Suppressor macrophage treated with lipopolysaccharide for 1 hour (primary cell): ENCODE measurements at places on chromosomes 3 and 15.
A peak's percentile ranks its signal among the peaks of the same experiment; 100 is the strongest.

DNA sequence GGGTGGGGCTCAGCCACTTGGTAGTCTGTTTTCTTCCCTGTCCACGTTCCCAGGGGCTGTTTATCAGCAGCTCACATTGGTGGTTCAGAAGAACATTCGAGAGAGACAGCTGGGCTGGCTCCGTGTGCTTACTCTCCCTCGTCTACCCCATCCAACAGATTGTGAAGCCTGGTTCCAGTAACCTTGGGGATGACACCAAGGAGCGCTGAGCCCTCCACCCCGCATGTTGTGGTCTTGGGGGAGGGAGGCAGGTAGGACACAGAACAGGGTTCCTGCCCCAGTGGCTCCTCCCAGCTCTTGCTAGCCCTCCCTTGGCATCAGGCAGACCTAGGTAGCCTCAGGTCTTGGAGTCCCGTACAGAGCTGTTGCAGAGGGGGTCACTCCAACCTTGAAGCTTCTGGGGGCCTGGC, 33.1 kb downstream of the KLF13 start:
- no peak for DNase-seq

- peak; percentile 96 for DNase-seq
These were observed 43.3 kb downstream of the ADPGK start for GRCh38 chr15:72740219-72740618.

DNA sequence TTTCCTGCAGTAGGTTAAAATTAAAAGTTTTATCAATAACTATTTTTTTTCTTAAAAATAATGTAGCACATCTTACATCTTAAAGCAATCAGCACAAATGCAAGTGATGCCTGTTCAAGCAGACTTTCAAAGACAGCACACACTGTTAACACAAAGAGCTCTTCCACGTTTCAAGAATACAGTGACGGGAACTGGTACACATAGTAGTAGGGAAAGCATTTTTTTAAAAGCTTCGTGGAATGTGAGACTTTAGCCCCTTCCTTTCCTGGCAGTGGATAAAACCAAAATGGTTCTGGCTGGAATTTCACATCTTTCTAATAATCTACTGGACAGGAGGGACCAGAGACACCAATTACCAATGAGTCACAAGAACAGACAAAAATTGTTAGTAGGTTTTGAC, 33.5 kb upstream of the SLC2A2 start:
- DNase-seq, result no peak

GRCh38 chr15:27742751-27743477, 356.2 kb downstream of the OCA2 start:
- DNase-seq, result no peak

GRCh38 chr3:150061288-150062024, 90.8 kb upstream of the PFN2 start:
- DNase-seq, result no peak

GRCh38 chr3:119098619-119099222, 47.2 kb upstream of the TEX55 start:
- peak; percentile 49 for DNase-seq

DNA sequence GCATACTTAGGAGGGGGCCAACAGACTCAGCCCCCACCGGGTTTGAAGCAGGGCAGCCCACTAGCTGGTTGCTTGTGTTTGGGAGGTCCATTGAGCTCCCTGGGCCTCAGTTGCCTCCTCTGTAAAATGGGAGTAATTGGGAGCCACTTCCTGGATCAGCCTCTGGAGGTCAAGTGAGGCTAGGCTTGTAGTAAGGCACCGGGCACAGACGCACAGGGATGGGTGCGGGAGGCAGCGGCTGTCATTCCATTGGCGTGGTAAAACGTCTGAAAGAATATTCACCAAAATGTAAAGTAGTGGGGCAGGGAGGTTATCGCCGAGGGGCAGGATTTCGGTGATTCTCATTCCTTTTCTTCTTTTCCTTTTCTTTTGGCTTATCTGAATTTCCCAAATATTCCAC, 64.6 kb downstream of the TLE3 start:
- no peak for DNase-seq

DNA sequence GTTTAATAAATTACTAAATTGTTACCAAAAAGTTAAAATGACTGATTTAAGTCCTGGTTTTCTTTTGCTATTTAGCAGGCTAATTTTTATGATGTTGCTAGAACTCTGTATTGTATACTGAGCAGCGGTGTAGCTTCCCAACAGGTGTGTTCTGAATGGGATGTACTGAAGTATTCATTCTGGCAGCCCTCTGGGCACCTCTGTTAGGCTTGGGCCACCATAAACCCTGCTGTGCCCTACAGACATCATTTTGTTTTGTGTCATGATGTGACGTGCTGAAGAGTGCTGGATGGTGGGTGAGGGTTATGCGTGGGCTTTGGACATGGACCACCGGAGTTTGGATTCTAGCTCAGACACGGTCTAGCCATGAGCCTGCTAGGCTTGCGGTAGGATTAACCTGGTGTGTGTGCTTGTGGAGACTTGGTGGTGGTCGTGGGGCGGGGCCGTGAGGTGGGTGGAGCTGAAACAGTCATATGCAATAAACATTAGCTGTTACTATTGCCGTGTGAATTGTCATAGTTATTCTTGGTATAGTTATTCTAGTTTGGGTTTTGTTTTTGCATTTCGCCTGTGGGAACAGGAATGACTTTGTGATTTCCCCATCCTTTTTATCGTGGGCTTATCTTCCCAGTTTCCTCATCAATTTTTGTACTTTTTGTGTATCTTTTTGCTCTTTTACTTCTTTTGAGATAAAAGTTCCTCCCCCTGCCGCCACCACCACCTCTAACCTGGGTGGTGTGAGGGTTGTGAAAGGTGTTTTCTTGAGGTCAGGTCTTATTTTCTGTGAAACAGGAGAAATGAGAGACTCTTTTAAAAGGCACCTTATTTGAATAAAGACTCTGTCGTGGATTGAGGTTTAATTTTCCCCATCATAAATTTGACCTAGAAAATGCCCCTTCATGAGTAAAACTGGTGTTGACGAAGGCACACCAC, 93.7 kb downstream of the MCTP2 start:
- DNase-seq, result no peak

DNA sequence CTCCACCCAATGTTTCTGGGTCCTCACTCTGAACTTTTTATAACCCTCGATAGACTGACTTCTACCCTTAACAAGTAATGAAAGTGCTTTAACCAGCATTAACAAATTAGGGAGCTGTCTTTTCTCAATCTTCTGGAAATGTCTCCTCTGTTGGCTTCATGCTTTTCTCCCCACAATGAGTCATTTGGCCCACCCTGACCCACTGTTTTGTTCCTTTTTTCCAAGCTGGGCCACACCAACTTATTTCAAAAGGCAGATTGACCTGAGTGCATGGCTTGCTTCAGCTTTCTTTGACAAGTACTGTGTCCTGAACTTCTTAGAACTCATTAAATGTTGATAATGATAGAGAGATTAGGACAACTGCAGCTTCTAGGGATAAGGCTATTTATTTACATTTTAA, 199.6 kb upstream of the SEMA6D start:
- DNase-seq, result peak; percentile 31

DNA sequence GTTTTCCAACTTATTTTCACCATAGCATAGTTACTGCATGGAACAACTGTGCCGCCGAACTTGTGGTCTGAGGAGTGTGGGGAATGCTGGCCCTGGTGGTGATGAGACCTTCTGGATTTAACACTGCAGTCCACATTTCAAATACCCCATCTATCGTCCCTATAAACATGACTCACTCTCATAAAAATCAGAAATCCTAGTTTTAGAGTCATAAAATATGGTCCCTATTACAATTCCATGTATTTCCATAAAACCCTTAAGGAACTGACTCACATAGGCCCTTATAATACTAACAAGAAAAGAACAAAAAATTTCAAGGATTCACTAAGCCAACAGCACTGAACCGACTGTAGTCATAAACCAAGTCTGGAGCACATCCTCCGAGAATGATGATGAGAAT, 147.2 kb downstream of the FOXP1 start:
- DNase-seq, result no peak

GRCh38 chr3:53708001-53708621, 138.1 kb downstream of the CHDH start:
- no peak for DNase-seq
